ENCODE measurements at places on chromosomes 12 and 14. TPM values are rescaled to one million over a fixed set of nuclear protein-coding genes. Genes with fewer than 3 reads are reported as not detected.

FITM1 gene
- total RNA-seq = 0.72 TPM

IGF1 gene
- not detected for total RNA-seq

HCAR2 gene
- total RNA-seq = 2.6 TPM

PSMB5 gene
- 146 TPM for total RNA-seq

ISM2 gene
- total RNA-seq = 0.20 TPM

KLRC4 gene
- not detected for total RNA-seq

TSHR gene
- not detected for total RNA-seq

AKAP3 gene
- 3.0 TPM for total RNA-seq

DNA sequence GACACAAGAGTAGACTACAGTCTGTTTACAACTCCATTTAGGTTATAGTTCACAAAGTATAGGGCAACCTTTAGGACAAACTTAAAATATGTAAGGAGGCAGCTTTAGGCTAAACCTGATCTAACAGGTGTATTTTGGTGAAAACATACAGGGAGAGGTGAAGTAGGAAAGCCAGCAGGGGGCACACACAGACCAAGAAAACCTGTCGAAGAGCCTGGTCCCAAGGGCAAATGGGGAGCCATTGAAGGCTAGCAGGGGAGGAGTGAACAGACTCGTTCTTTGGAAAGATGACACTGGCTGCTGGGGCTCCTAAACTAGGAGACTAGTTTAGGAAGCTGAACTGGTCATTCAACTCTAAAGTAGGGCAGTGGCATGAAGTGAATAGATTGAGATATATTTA, 138.8 kb upstream of the WSCD2 start:
- H3K27ac ChIP-seq = no peak overlapping the region
- no peak overlapping the region for H3K4me3 ChIP-seq
- no peaks in the 10 kb centered on the region for H3K27me3 ChIP-seq

DNA sequence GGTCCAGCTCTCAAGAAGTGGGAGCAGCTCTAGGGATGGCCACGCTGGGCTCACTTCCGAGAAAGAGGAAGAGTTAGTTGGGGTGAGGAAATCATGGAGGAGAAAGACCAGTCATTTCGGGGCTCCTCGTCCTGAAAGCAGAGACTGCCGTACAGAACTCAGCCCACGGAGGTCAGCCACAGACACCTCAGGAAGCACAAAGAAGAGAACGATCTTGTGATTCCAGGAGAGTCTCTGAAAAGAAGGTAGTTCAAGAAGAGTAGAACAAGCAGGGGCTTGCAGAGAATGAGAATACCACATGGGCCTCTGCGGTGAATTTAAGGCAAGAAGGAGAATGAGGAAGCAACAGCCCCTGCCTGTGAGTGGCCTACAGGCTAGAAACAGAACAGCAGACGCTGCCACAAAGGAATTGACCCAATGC, 311.9 kb downstream of the CACNA1C start:
- no peaks in the 10 kb centered on the region for H3K36me3 ChIP-seq
- H3K4me3 ChIP-seq = no peak overlapping the region
- no peak overlapping the region for H3K27ac ChIP-seq
- DNase-seq = no peak
- H3K4me1 ChIP-seq = no peaks in the 10 kb centered on the region

DNA sequence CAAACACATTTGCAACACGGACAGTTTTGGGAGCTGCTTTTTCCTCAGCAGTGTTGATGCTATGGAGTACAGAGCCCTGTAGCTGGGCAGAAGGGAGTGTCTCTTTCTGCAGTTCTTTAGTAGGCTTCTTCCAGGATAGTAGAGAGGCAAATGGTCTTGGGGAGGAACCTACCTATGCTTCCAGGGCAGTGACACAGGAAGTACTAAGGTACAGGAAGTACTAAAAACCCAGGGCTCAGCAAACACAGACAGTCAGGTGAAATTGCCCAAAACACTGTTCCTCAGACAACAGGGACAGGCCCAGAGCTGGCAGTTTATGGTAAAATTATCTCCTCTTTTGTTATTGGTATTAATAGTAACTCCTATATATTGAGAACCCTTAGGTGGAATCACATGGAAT, 217.6 kb downstream of the TTC8 start:
- no peaks in the 10 kb centered on the region for H3K36me3 ChIP-seq
- H3K27me3 ChIP-seq = peaks cover 3% of the 10 kb centered on the region
- no peak overlapping the region for H3K4me3 ChIP-seq
- DNase-seq = no peak
- H3K4me1 ChIP-seq = peaks cover 6% of the 10 kb centered on the region
- H3K27ac ChIP-seq = no peak overlapping the region

- H3K4me1 ChIP-seq = peaks cover 29% of the 10 kb centered on the region
- H3K36me3 ChIP-seq = peaks cover 11% of the 10 kb centered on the region
- H3K27ac ChIP-seq = no peak overlapping the region
- H3K27me3 ChIP-seq = no peaks in the 10 kb centered on the region
- no peak overlapping the region for H3K4me3 ChIP-seq
- DNase-seq = no peak
Measured at GRCh38 chr14:61372842-61373555, 51.6 kb downstream of the PRKCH start.

DNA sequence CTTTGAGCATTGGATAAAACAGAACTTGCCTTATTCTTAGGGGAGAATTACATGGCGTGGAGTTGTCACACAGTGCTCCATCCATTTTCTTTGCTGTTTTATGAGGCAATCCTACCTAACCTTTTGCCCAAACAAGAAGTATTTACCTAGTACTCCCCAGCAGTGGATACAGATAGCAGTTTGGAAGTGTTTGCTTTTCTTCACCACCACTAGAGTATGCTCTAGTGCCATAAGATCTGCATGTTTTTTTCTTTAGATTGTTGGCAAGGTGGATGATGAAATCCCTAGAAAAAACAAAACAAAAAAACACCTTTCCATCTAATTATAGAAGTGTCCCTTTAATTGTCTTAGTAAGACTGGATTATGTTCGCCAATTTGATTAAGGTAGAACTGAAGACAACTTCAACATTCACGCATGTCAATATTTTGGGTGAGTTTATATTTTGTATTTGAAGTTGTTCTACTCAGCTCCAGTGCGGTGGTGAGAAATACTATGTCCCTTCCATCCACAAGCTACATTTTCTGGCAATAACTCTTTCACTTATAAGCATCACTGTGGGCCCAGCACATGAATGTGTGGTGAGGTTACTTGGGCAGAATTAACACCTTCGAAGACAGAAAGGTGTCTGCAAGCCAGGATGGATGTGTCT, 23.6 kb upstream of the TMEM260 start:
- DNase-seq = peak; percentile 71
- H3K36me3 ChIP-seq = no peaks in the 10 kb centered on the region
- no peak overlapping the region for H3K4me3 ChIP-seq
- H3K27ac ChIP-seq = no peak overlapping the region
- no peaks in the 10 kb centered on the region for H3K27me3 ChIP-seq

- H3K27me3 ChIP-seq = no peaks in the 10 kb centered on the region
- no peak for DNase-seq
- H3K4me1 ChIP-seq = no peaks in the 10 kb centered on the region
- no peaks in the 10 kb centered on the region for H3K36me3 ChIP-seq
Measured at GRCh38 chr12:105406497-105406896, 76.0 kb downstream of the C12orf75 start.

- no peaks in the 10 kb centered on the region for H3K4me1 ChIP-seq
- no peak overlapping the region for H3K27ac ChIP-seq
Measured at GRCh38 chr14:33118668-33119067, 180.0 kb downstream of the NPAS3 start.

GRCh38 chr12:126915309-126915708, 1351.7 kb upstream of the TMEM132C start:
- no peaks in the 10 kb centered on the region for H3K36me3 ChIP-seq
- no peak for DNase-seq
- H3K27ac ChIP-seq = no peak overlapping the region
- H3K27me3 ChIP-seq = no peaks in the 10 kb centered on the region
- no peak overlapping the region for H3K4me3 ChIP-seq

DNA sequence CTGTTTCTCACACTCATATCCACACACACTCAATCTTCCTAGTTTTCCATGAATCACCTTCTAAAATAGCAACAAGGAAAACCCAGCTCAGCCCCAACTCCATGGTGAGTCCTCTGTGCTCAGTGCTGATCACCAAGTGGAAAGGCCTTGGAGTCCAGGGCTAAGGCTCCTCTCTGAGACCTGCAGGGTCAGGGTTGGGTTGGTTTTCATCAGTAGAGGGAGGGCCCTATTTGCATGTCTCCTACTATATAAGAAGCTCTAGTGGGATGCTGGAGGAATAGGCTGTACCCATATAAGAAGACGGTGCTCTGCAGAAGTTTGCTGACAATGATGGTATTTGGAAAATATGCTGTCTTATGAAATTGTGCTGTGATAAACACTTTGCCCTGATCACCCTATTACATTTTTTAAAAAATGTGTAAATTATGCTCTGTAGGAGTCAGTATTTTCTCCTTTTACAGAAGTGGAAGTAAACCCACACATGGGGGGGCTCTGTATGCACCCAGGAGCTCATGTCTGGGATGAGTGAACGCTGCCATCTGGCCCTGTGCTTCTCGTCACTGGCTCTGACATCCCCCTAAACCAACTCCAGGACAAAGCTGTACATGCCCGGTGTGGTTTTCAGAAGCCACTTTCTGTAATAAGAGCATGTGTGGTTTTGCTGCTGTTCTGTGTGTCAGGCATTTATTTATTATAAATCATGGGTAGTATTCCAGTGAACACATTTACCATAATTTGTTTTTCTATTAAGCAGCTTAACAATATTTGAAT, 536.3 kb downstream of the TMEM121 start:
- DNase-seq = no peak
- H3K4me1 ChIP-seq = no peaks in the 10 kb centered on the region
- peaks cover 10% of the 10 kb centered on the region for H3K27me3 ChIP-seq
- H3K4me3 ChIP-seq = no peak overlapping the region
- no peak overlapping the region for H3K27ac ChIP-seq
- no peaks in the 10 kb centered on the region for H3K36me3 ChIP-seq

GRCh38 chr12:25102402-25102801, 92.6 kb downstream of the DNAI7 start:
- no peaks in the 10 kb centered on the region for H3K27me3 ChIP-seq
- no peak overlapping the region for H3K27ac ChIP-seq
- H3K4me1 ChIP-seq = 0 out of 2 replicates have a peak, but pooled peaks cover 5% of the 10 kb centered on the region

DNA sequence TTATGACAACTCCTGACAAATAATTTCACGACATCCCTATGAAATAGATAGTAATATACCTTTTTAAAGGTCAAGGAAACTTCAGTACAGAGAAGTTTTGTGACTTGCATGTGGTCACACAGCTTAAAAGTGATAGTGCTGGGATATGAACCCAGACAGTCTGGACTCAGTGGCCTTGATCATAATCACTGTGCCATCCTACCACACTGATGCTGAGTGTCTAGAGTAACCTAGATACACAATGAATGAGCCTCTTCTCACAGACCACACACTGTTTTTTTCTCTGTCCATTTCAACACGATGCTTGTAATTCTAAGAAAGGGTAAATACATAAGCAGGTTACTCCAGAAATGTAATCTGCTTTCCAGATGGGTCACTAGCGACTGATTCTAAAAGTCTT, 88.2 kb downstream of the SYNE2 start:
- H3K27ac ChIP-seq = no peak overlapping the region
- H3K4me3 ChIP-seq = no peak overlapping the region
- no peaks in the 10 kb centered on the region for H3K4me1 ChIP-seq
- no peak for DNase-seq

DNA sequence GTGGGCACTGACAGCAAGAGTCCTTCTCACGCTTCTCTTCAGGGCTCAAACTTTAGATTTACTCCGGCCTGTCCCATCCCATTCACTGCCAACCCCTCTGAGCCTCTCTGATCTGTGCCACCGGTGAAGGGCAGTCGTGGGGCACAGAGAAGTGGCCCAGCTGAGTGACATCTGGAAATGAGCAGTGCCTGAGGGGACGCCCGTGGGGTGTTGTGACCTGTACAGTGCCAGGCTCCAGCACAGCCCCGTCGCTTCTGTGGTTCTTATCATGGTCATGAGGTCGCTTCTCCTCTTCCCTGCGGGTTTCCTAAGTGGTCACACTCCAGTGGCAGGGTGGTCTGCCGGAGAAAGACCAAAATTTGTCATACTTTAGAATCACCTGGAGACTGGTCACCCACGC, 4.1 kb downstream of the BDKRB2 start:
- no peaks in the 10 kb centered on the region for H3K27me3 ChIP-seq
- no peaks in the 10 kb centered on the region for H3K36me3 ChIP-seq
- H3K27ac ChIP-seq = no peak overlapping the region
- no peak for DNase-seq

DNA sequence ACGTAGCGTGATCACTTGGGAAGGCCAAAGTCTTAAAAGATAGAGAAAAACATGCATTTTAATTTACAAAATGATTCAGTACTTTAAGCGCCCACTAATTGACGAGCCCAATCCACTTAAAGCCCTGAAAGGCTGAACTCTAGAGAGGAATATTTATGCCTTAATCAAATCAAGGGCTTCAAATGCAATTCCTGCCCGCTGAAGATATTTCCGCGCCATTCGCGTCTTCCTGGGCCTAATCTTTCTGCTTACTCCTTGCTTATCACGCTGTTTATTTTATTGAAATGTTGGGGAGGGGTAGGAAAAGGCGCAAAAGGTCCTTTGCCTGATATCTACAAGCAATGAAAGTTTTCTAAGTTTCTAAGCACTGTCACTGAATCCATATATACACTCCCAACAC, 4.0 kb downstream of the TBX3 start:
- no peaks in the 10 kb centered on the region for H3K4me1 ChIP-seq
- H3K36me3 ChIP-seq = no peaks in the 10 kb centered on the region

DNA sequence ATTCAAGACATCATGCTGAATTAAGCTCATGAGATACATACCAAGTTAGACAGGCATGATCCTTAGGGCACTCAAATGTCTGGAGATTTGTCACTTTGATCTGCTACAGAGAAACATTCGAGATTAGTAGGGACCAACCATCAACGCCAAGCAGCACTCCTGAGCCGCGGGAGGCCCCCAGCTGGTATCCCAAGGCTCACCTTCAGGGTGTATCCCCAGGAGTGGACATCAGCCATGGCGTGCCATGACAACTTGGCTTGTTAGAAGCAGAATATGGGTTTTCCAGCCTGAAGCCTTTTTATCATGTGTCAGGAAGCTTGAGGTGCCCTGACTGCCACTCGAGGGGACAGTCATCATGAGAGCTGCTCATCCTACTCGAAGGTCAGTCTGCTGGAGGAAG, 39.1 kb upstream of the GPHB5 start:
- no peak overlapping the region for H3K27ac ChIP-seq
- H3K36me3 ChIP-seq = no peaks in the 10 kb centered on the region
- no peaks in the 10 kb centered on the region for H3K27me3 ChIP-seq
- no peak for DNase-seq

GRCh38 chr14:75379930-75380270, 47.9 kb upstream of the JDP2 start:
- no peak overlapping the region for H3K4me3 ChIP-seq
- H3K27me3 ChIP-seq = no peaks in the 10 kb centered on the region
- H3K4me1 ChIP-seq = no peaks in the 10 kb centered on the region
- peak; percentile 33 for DNase-seq
- H3K27ac ChIP-seq = no peak overlapping the region
- H3K36me3 ChIP-seq = no peaks in the 10 kb centered on the region

DNA sequence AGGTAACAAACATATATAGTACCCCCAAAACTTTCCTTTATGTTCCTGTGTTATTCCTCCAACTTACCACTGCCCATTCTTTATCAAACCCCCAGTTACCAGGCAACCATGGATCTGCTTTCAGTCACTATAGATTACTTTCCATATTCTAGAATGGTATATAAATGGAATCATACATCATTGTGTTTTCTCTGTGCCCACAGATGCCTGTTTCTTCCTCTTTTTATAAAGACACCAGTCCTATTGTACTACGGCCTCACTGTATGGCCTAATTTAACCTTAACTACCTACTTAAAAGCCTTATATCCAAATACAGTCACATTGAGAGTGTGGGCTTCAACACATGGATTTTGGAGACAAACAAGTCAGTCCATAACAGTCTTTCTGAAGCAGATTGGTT, 2.6 kb downstream of the TAS2R14 start:
- DNase-seq = no peak
- no peaks in the 10 kb centered on the region for H3K36me3 ChIP-seq
- peaks cover 15% of the 10 kb centered on the region for H3K4me1 ChIP-seq
- no peak overlapping the region for H3K27ac ChIP-seq

Data from PC-9 (cell line).